ENCODE measurements at places on chromosomes 11 and 22. TPM values are rescaled to one million over a fixed set of nuclear protein-coding genes. Genes with fewer than 3 reads are reported as not detected.

MALAT1 gene
- polyA plus RNA-seq: 394 TPM

ALDH3B2 gene
- polyA plus RNA-seq: not detected

CD3D gene
- polyA plus RNA-seq: not detected

DNA sequence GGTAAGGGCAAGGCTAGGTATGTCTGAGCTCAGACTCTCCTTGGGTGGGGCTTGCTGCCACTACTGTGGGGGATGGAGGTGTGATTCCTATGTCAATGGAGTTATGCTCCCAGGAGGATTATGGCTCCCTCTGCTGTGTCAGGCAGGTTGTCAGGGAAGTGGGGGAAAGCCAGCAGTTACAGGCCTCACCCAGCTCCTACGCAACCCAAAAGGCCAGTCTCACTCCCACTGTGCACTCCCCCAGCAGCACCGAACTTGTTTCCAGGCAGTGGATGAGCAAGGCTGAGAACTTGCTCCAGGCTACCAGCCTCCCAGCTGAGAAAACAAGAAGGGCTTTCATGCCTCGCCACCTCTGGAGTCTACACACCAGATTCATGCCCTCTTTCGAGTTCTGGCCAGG lies 18.2 kb downstream of the C11orf91 start:
- no peak for DNase-seq

GRCh38 chr22:35547987-35548721 lies 7.5 kb downstream of the RASD2 start:
- DNase-seq: no peak

- DNase-seq: peak; percentile 4
Measured at GRCh38 chr11:44983786-44984185, 33.1 kb upstream of the TP53I11 start.

DNA sequence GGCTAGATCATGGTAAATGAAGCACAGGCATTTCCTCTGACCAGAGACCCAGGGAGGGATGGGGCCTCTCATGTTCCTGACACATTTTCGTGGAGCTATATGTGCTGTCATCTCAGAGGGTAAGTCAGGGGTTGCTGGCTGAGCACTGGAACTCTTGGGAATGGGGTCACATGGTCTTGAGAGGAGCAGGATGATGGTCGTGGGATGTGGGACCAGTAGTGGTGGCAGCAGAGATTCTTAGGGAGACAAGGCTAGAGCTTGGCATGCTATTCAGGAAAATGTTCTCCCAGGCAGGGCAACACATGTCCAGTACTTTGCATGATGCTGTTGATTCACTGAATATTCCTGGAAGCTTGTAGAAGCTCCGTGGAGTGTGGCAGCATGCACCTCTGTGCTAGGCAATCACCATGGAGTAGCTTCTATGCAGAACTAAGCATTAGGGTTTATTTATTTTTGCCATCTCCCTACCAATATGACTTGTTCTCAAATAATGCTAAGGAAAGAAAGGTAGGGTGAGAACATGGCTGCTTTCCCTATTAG lies 31.4 kb upstream of the TTC12 start:
- DNase-seq: no peak

DNA sequence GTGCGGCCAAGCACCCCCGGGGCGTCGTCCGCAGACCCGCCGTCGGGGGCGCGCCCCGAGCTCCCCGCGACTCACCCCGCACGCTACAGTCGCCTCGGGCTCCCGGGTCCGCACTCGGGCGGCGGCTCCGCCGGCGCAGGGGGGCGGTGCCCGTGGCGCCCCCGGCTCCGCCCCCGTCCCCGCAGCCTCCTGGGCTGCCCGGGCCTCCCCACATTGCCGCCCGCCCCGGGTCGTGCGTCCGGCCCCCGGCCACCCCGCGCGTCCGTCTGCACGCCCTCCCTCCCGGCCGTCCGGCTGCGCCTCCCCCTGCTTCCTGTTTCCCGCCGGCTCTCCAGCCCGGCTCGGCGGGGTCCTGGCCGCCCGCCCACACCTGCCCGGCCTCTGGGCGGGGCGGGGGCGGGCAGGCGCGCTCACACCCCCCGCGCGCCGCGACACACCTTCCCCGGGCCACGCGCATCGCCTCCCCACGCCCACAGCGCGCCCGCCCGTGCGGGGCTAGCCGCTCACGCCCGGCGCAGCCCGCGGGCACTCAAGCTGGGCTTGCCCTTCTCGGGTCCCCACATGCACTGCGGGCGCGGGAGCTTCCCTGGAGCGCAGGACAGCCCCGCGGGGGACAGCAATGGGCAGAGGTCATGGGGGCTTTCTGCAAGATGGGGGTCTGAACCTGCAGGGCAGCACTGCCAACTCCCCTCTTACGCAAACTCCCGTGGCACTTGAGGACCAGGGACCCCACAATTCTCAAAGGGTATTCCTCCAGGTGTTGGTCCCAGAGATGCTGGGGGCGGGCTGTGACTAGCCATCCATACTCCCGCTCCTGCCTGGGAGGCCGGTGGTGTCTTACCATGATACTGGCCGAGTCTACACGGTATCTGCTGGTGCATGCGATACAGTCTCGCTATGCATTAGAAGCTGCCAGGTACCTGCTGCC lies at the start of gene CARD10:
Gene CARD10, minus strand, starts transcription at position 148 of the 928 bp plus-strand sequence. CDS start 215 bp downstream, outside the sequence.
- peak; percentile 33 for DNase-seq

GRCh38 chr11:64204464-64204989 lies 2.0 kb upstream of the FERMT3 start:
- DNase-seq: peak; percentile 90
